Type B pancreatic cell (in vitro differentiated cells): ENCODE measurements at places on chromosomes 7 and 10. TPM values are rescaled to one million over a fixed set of nuclear protein-coding genes. Genes with fewer than 3 reads are reported as not detected.

MRPS24 gene
- total RNA-seq: 96.6 and 101 TPM in 2 replicates

OR2A42 gene
- total RNA-seq: 0.10 TPM in 1 of 2 replicates, not detected in the other

PPIA gene
- total RNA-seq: 1,428 and 1,469 TPM in 2 replicates

- no peaks in the 10 kb centered on the region for H3K4me1 ChIP-seq
- peaks cover 22% of the 10 kb centered on the region for H3K36me3 ChIP-seq
- H3K4me3 ChIP-seq: no peak overlapping the region
These were observed 47.2 kb downstream of the KIF11 start for GRCh38 chr10:92640107-92640506.

GRCh38 chr10:132802694-132803320, 16.9 kb upstream of the NKX6-2 start:
- no peaks in the 10 kb centered on the region for H3K36me3 ChIP-seq
- H3K4me3 ChIP-seq: no peak overlapping the region
- peaks cover 11% of the 10 kb centered on the region for H3K4me1 ChIP-seq

DNA sequence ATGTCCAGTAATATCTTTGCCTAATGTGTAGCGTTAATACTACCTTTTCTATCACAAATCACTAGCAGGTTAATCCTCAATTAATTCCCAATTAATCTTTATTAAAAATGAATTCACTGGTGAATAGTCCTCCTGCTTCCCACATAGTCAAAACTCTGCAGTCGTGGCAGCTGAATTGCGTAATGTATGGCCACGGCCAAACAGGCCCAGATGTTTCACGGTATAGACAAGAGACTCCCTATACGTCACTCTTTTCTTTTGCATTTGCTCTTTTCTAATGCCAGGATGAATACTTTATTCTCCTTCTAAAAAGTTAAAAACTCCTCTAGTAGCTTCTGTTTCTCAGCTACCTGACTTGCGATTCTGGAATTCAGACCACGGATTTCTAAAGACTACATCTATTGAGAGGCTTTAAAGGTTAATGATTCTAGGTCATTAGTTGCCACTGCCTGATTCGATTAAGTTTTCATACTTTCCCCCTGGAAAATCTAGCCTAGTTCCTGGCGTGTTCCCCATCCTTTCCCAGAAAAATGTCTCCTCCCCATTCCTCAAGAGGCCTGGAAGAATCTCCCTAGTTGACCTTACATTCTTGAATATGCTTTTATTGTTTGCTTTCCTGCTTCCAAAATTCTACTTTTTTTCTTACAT, 16.9 kb downstream of the MEOX2 start:
- H3K27ac ChIP-seq: no peak overlapping the region
- no peaks in the 10 kb centered on the region for H3K4me1 ChIP-seq
- no peaks in the 10 kb centered on the region for H3K36me3 ChIP-seq
- no peak for DNase-seq
- H3K27me3 ChIP-seq: no peaks in the 10 kb centered on the region

DNA sequence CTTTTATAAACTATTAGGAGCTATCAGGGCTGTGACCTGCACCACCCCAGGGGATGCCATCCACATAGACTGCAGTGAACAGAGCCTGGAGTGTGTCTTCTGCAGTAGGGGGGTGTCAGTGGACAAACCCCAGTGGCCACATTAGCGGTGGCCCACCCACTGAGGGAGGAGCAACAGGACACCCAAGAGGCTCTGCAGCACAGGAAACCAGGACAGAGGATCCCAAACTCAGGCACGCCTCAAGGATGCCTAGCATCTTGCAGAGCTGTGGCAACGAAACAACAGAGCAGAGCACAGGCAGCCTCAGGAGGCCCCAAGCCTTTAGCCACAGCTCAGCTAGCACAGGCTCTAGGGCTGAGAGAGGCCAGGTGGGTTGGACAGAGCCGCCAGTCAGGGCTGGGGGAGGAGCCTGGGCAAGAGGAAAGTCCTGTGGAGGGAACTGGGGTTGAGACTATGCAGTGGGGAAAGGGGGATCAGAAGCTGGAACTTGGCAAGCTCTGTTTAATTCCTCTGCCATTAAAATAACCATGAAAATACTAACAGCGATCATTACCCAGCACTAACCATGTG, 53.8 kb downstream of the GRID1 start:
- peaks cover 33% of the 10 kb centered on the region for H3K27me3 ChIP-seq
- DNase-seq: no peak
- H3K4me1 ChIP-seq: no peaks in the 10 kb centered on the region
